ENCODE measurements at places on chromosomes 1 and 21.

GRCh38 chr1:161157867-161158266, 1.4 kb upstream of the USP21 start:
- no peak for DNase-seq

- peak; percentile 61 for DNase-seq
Observed at GRCh38 chr1:177975588-177976495, 6.0 kb upstream of the SEC16B start.

- DNase-seq = peak; percentile 60
Observed at GRCh38 chr1:59431566-59432294, 134.8 kb downstream of the FGGY start.

DNA sequence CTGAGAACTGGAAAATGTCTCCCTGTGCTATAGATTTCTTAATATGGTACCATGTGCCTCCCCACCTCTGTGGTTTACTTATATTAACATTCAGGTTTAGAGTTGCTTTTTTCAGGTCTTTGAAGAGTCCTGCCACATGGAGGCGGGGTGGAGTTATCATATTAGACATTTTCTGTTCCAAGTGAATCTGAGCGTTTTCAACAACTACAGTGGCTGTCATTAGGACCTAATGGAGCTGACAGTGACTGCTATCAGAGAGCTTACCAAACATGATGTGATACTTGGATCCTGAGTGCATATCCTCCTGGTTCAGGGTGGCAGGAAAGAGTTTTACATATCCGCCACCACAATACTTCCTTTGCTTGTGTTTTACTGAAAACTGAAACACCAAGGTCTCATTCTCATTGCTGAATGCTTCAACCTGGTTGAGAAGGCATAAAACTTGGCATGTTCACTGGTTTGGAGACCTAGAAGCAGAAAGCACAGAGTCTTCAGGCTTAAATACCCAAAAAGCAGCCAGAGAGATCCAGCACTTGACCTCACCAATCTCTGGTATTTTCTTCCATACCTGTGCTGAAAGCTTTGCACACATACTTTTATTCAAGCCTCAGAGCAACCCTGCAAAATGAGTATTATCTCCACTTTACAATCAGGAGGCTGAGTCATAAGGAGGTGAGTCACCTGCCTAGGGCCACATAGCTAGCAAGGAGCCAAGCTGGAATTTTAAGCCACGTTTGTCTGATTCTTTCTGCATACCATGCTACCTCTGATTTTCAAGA, 47.4 kb upstream of the OSBPL9 start:
- peak; percentile 92 for DNase-seq

DNA sequence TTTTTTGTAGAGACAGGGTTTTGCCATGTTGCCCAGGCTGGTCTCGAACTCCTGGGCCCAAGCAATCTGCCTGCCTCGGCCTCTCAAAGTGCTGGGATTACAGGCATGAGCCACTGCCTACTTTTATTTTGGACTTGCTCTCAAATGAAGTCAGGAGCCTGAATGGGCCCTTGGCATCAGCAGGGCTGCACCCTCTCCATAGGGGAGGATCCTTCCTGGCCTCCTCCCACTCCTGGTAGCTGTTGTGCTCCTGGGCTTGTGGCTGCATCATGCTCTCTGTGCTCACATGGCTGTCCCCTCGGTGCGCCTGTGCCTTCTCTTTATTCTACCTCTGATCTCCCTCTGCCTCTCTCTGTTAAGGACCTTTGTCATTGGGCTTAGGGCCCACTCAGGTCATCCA, 46.4 kb upstream of the DISP3 start:
- DNase-seq = no peak

DNA sequence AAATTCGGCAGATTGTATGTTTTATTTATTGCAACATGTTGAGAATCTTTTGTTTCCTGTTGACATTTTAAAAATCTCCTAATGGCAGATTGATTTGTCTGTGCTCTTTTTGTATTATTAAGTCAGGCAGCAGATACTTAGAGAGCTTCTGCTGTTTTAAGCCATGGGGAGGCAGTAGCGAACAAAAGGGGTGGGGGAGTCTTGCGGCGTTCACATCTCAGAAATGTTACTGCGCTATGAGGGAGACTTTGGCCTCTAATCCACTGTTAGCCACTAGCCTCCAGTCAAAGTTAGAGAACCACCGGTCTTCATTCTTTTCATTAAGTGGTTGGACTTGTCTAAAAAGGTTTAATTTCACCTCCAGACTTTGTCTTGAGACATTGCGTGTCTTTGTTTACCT, 93.6 kb downstream of the DYRK1A start:
- DNase-seq = no peak

DNA sequence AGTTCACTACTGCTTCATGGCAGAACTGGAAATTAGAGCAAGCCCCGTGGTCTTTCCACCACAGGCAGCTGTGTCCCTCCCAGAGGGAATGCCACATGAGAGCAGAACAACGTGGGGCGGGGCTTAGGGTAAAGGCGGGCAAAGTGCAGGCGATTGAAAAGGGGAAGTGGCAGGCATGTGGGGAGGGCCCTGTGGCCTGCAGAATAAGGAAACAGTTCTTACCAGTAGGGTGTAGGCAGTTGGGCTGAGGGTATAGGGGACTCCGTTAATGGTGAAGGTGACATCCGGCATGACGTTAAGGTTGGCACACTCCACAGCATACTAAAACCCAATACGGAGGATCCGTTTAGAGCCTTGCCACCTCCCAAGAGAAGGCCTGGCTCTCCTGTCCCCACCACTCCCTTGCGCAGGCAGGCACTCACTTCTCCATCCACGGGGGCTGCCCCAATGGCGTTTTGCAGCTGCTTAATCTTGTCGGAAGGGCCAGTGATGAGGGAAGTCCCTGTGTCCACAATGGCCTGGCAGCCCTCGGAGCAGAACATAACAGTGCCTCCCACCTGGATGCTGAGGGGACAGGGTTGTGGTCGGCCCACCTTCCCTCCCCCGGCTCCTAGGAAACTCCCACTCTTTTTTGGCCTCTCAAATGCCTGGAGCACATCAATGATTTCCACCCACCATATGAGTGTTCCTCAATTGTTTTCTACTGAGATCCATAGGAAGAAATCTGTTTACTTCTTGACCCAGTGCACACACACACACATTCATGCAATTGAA, 9.1 kb upstream of the RAB7B start:
- DNase-seq = no peak

GRCh38 chr1:232456714-232457113, 173.2 kb downstream of the SIPA1L2 start:
- no peak for DNase-seq

- DNase-seq = no peak
Observed at GRCh38 chr1:3135744-3136455, 66.9 kb downstream of the PRDM16 start.

GRCh38 chr1:41478118-41478748, 6.2 kb downstream of the EDN2 start:
- DNase-seq = no peak

GRCh38 chr1:14593302-14593701, 5.2 kb upstream of the KAZN start:
- no peak for DNase-seq

DNA sequence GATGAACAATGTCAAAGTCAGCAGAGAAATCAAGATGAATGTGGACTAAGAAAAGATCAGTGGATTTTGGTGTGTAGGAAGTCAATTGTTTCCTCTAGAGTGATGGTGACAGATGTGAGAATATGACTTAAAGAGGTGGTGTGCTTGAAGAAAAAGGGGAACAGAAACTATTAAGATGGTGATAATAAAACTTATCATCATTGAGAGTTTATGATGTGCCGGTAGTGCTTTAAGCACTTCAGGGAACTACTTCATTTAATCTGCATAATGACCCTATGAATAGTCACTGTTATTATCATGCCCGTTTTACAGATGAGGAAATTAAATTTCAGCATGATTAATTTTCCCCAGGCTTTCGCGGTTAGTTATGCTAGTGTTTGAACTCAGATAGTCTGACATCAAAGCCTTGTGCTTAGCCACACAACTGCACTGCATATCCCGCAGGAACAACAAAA, 246.9 kb upstream of the LRRC7 start:
- no peak for DNase-seq

- DNase-seq = no peak
Observed at GRCh38 chr1:169012416-169012815, 94.1 kb upstream of the ATP1B1 start.
